Daoy (cell line): ENCODE measurements at places on chromosomes 6 and 20. TPM values are rescaled to one million over a fixed set of nuclear protein-coding genes. Genes with fewer than 3 reads are reported as not detected.

The OPRM1 gene
- not detected in 2 replicates for total RNA-seq

The HLA-G gene
- total RNA-seq: not detected in 2 replicates

The SLC16A10 gene
- total RNA-seq: 1.2 and 7.6 TPM in 2 replicates

The NRSN1 gene
- total RNA-seq: not detected in 2 replicates

The FAM217A gene
- total RNA-seq: not detected in 2 replicates

The BHLHE23 gene
- total RNA-seq: not detected in 2 replicates

The GHRH gene
- not detected in 2 replicates for total RNA-seq

The AVP gene
- not detected in 2 replicates for total RNA-seq

The ZNF322 gene
- 19.6 and 23.2 TPM in 2 replicates for total RNA-seq
